ENCODE measurements at places on chromosomes 7 and 10. TPM values are rescaled to one million over a fixed set of nuclear protein-coding genes. Genes with fewer than 3 reads are reported as not detected.

GRCh38 chr7:20541608-20542349 lies 73.7 kb upstream of the ABCB5 start:
- no peak for DNase-seq

- DNase-seq = no peak
Observed at GRCh38 chr7:45979275-45980180, 58.5 kb upstream of the IGFBP3 start.

GRCh38 chr7:11548532-11548931 lies 283.5 kb downstream of the THSD7A start:
- DNase-seq = no peak

GRCh38 chr10:49594594-49594993 lies 15.5 kb upstream of the SLC18A3 start:
- no peak for DNase-seq

DNA sequence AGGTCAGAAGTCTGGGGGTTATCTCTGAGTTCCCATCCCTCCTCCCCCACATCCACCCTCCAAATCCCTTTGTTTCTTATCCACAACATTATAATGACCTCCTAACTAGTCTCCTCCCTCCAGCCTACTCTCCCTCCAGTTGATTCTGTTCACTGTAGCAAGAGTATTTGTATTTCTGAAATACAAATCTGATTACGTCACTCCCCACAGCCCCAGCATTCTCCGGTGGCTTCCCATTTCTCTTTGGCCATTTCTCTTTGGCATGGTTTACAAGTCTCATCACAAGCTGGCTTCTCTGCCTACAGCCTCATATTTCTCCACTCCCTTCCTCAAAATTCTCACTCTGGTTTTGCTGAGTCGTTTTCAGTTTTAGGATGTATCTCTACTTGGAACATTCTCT lies 24.6 kb upstream of the MRPS33 start:
- DNase-seq = no peak

- no peak for DNase-seq
Observed at GRCh38 chr10:71390921-71391690, 5.6 kb upstream of the CDH23 start.

- no peak for DNase-seq
Observed at GRCh38 chr7:39091145-39091544, 113.4 kb downstream of the POU6F2 start.

DNA sequence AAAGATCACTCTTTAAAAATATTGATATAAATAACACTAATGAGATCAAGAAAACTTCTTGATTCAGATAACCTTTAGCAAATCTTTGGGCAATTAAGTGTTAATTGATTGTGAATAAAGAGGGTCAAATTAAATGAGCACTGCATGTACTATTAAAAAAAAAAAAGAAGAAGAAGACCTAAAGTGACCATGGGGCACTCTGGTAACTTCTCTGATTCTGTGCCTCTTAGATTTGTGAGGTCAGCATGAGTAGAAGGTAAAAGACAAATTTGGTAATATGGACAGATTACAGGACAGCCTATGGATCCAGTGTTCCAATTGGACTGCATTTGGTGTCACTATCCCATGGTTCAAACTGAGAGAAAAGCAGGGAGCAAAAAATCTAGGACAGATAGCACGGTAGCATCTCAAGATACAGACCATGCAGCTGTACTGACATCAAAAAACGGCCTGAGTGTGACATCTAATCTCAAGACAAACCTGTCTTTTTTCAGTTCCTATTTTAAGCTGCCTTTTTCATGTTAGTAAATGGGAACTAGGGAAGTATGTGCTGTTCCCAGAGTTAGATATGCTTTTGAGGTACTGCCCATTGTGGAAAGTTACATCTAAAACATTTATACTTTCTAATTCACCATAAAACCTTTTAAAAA lies 128.0 kb downstream of the KCND2 start:
- DNase-seq = no peak

DNA sequence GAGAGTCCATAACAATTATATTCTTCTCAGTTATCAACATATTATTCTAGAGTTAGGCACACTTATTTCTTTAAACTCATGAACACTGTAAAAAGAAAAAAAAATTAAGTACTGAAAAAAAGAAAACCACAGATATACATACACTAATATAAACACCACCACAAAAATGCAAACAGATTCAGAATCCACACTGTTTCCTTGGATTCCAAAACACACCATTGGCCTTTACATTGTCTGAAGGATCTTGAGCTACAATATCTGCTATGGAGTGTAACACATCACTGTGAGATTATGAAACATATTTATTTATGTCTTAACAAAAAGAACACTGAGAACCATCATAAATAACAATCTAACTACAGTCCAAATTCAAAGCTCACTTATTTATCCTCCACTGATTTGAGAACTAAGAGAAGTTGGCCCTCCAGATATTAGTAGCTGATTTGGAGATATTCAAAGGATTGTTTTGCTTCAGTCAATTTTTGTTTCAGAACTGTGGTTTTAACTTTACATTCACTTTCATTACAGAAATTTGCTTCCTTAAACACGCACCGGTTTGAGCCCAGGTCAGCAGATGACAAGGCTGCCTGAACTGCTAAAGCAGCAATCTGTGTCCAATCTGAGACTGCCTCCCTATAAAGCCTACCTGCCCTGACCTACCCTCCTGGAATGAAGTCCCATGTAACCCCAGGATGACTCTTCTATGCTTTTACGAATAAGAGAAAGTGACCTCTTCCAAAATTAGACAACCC lies 47.0 kb upstream of the CDK1 start:
- DNase-seq = no peak

- DNase-seq = no peak
Observed at GRCh38 chr10:33861016-33861704, 526.7 kb upstream of the NRP1 start.

GRCh38 chr7:157769086-157769485 lies 432.3 kb downstream of the DNAJB6 start:
- no peak for DNase-seq

GRCh38 chr10:5447611-5448071 lies 35.3 kb downstream of the NET1 start:
- DNase-seq = no peak

DNA sequence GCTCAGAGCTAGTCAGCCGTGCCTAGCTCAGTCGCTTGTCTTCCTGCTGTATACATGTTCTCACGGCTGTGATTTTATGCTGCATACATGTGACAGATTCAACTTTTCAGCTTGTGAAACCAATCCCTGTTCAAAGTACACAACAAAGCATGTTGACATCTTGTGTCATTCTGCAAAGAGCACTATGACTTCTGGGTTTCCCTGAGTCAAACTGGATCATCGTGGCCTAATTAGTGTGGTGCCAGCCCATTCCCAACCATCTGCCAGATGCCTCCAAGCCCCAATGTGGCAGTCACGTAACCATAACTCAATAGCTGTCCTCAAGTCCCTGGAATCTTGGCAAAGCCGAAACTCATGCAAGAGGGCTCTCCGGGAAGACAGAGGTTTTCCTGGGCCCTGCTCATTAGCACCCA lies 144.8 kb downstream of the MYOF start:
- DNase-seq = no peak

DNA sequence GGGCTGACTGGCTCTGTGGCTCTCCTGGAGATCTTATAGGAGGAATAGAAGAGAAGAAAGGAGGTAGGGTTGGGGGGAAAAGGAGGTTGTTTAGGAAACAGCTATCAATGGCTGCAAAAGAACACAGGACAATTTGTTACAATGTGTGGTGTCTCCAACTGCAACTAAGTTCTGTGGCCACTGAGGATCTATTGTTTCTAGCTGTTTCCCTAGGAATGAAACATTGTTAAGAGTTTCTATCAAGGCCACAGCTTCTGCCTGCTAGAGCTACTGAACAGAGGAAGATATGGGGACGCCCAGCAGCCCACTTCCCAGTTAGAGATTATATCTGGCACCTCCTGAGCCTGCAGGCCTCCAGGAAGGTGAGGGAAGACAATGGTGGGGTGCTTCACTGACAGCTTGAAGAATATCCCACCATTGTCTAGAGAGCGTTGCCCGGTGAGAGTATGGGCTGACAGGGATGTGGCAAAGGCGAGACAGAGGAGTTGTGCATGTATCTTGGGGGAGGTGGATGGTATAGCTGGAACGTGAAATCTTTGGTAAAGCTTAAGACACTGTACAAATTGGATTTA lies 4.0 kb downstream of the SCD start:
- no peak for DNase-seq

GRCh38 chr10:16945593-16945992 lies 128.4 kb upstream of the RSU1 start:
- DNase-seq = no peak

GRCh38 chr10:47067949-47068940 lies 157.0 kb downstream of the PTPN20 start:
- no peak for DNase-seq

GRCh38 chr7:30771174-30771879 lies at the start of gene MINDY4:
Gene MINDY4 (plus strand): TSS chr7:30771417. CDS start chr7:30771494, 77 bp downstream.
- DNase-seq = peak; percentile 80

GRCh38 chr7:51253157-51253556 lies 63.5 kb downstream of the COBL start:
- DNase-seq = no peak

DNA sequence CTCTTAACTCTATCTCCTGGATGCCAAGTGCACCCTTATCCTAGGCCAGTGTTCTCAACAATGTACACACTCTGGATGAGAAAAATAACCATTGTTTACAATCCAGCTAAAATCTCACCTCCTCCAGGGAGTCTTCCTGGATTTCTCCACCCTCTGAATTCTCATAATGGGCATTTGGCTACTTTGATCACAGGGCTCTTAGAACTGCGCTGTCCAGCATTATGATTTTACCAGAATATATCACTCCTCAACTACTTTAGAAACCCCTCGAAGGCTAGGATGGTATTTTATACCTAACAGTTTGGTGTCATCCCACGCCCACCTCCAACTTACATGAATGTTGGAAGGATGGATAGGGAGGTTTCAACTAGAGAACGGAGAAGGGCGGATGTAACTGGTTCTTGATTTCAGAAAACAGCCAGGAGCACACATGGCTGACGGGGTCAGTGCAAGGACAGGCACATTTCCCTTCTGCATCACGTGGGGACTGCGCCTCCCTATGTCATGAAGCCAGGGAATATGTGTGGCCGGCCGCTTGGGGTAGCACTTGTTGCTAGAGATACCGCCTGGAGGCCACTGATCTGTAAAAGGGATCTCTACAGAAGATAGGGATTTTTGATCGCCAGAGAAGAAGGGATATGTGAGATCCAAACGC lies 1.2 kb upstream of the ATP6V0E2 start:
- no peak for DNase-seq

DNA sequence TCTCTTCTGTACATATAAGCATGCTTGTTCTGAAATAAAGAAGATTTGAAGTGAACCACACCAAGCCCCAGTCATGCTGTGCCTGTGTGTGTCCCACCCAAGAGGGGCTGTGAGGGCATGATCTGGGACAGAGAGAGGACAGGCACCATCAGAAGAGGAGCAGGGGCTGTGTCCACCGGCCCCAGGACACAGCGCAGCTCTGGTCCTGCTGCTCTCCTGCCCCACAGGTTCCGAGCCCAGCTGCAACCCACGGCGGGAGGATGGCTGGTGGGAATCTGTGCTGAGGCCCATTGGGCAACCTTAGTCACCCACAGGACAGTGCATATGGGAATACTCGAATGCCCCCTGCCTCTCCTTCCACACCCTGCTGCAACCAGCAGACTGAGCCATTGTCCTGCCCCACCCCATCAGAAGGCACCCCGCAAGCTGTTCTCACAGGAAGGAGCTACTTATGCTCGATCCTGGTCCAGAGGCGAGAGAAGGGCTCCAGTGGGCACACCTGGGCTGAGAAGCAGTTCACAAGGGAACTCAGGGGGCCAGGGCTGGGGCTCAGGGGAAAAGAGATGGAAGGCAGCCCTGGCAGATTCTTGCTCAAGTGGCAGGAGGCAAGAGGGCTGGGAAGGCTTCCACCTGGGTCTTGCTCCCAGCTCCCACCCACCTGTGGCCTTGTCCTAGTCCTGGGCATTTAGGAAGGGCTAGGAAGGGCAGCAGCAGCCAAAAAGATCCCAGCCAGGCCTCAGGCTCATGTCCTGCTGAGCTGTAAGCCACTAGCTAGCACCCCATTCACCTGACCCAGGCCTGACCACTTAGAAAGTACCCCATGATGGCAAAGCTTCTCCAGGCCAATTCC lies 31.9 kb downstream of the LDB3 start:
- DNase-seq = no peak

- DNase-seq = no peak
Observed at GRCh38 chr7:16463949-16464715, 1.4 kb downstream of the SOSTDC1 start.

DNA sequence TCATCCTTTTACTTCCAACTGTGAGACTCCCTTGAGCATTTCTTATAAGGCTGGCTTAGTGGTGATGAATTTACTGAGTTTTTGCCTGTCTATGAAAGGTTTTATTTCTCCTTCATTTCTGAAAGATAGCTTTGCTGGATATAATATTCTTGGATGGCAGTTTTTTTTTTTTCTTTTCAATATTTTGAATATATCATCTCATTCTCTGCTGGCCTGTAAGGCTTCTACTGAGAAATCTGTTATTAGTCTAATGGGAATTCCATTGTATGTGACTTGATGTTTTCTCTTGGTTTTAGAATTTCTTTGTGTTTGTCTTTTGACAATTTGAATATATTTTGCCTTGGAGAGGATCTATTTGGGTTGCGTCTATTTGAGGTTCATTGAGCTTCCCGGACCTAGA lies 22.4 kb downstream of the PHTF2 start:
- no peak for DNase-seq

Gene XRCC2
- total RNA-seq = 1.3 TPM

Gene GSDME
- total RNA-seq = not detected

Gene EIF3B
- 197 TPM for total RNA-seq

Gene CYP2C18
- total RNA-seq = not detected

Gene HOXA10
- total RNA-seq = 0.82 TPM

Gene EIF5AL1
- total RNA-seq = 0.13 TPM

Gene GBX1
- total RNA-seq = not detected

Gene ZC3HAV1
- 137 TPM for total RNA-seq

Gene TMEM273
- total RNA-seq = 11.6 TPM

Gene ASAH2
- total RNA-seq = 3.4 TPM

Gene RET
- not detected for total RNA-seq

Gene PNLIPRP1
- not detected for total RNA-seq

Data from natural killer cell (primary cell).